Memory B cell (primary cell): ENCODE measurements at places on chromosomes 7 and 10.

DNA sequence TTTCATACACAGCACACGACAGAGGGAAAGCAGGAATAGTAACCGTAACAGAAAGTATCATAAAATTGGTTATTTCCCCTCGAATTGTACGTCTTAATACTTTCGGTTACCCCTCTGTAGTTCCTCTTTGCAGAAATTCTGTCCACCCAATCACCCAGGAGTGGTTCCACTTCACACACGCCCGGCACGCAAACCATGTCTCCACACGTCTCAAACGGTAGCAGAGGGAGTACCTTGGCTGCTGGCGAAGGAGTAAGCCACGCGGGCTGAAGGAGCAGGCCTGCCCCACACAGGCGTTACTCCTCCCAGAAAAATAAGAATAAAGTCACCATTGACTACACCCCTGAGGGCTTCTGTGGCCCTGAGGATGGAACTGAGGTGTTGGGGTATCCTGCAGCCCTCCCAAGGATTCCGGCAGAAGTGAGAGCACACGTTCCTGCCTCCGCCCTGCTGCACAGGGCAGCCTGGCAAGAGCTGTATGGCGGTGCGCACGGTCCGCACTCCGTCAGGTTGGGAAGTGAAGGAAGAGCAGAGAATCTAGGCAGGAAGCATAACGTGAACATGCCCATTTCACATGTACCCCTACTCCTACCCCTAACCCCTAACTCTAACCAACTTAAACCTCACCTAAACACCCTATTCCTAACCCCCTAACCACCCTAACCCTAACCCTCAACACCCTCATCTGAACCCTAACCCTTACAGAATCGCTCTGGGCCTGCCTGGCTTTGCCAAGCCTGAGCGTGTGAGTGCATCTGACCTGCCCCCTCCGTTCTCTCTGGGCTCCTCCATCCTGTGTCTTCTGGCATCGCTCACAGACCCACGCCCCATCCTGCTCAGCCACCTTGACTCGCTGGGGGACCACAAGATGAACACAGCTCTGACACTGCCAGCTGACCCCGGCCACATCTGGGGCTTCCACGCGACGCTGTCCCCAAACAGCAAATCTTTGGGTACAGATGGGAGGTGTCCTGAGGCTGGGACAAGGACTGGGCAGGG is 18.2 kb downstream of the GPR146 start:
- DNase-seq: peak; percentile 52

DNA sequence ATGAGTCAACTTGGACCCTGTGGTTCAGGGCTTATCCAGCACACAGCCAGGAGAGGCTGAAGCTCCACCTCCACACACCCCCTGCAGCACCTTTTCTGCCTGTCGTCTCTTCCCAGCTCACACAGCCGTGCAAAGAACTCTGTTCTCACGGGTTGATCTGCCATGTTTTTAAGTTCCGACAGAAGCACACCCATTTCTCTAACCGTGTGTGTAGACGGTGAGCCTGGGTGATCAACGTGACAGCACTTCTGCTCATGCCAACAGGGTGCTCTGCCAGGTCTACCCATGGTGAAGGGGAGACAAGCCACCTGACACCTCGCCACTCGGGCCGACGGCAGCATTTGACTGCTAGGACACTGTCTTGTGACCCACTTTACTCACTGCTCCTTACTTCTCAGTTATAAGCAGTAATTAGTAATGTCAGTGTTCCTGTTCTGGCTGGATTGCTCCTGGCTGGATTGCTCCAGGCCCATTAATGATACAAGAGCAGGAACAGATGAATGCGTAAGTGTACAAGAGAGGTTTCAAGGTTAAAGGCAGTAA is 90.5 kb downstream of the RNF216 start:
- no peak for DNase-seq

GRCh38 chr10:5915451-5915850 is 25.4 kb downstream of the FBH1 start:
- no peak for DNase-seq

- no peak for DNase-seq
Measured at GRCh38 chr10:47056247-47056510, 145.0 kb downstream of the PTPN20 start.

DNA sequence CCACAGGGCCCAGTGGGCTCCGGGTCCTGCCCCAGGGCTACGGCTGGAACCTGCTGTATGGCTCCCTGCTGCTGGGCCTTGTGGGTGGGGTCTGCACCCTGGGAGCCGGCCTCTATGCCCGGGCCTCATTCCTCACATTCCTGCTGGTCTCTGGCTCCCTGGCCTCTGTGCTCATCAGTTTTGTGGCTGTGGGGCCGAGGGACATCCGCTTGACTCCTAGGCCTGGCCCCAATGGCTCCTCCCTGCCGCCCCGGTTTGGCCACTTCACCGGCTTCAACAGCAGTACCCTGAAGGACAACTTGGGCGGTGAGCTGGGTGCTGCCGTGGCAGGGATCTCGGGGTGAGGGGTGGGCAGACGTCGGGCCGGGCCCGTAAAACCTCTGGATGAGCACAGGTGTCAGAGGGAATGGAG is 4.4 kb downstream of the SLC12A9 start:
- no peak for DNase-seq

- no peak for DNase-seq
Measured at GRCh38 chr10:16384021-16384420, 52.8 kb upstream of the PTER start.

DNA sequence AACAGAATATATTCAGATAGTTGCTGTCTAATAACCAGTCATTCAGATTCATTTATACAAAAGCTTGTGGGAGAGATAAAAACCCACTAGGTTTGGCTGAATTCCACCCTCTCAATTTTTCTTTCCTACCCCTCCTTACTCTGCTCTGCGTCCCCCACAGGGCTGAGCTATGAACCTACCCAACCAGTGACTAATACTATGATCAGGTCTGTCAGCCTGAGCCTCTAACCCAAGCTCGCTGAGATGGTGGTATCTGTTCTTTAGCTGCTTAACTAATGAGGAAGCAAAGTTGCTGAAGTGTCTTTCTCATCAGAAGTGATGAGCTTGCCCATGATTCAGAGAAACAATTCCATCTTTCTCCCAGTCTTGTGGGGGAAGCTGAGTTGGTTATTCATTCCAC is 248.7 kb upstream of the GPR26 start:
- no peak for DNase-seq

DNA sequence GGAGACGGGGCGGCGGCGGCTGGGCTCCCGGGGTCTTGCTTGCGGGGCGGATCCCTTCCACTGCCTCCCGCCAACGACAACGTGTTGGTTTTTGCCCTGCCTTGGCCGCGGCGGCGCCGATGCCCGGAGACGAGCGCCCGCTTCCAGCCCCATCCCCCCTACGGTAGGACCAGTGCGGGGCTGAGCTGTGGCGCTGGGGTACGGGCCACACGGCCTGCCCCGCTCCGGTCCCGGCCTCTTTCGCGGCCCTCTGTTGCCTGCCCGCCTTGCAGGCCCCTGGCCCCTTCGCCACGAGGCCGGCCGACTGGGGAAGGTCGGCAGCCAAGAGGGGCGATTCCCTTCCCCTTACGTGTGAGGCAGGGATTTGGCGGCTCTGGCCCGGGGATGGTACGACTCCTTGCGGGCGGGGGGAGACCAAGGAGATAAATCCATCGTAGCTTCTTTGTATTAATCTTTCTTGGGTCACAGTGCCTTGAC is 488 bp downstream of the EIF4H start:
- no peak for DNase-seq

GRCh38 chr10:43960981-43961380 is 312.3 kb upstream of the ZNF32 start:
- no peak for DNase-seq

- no peak for DNase-seq
Measured at GRCh38 chr7:146412781-146413180, 296.2 kb downstream of the CNTNAP2 start.

- DNase-seq: no peak
Measured at GRCh38 chr10:85548034-85548433, 818.6 kb downstream of the GRID1 start.

GRCh38 chr7:27185013-27185853 is at the start of gene HOXA11:
HOXA11 (minus strand) TSS chr7:27185232; CDS start chr7:27185144, 88 bp downstream.
- no peak for DNase-seq

GRCh38 chr10:11004144-11005077 is 13.3 kb upstream of the CELF2 start:
- no peak for DNase-seq

- DNase-seq: no peak
Measured at GRCh38 chr7:112172870-112173567, 33.2 kb downstream of the DOCK4 start.

DNA sequence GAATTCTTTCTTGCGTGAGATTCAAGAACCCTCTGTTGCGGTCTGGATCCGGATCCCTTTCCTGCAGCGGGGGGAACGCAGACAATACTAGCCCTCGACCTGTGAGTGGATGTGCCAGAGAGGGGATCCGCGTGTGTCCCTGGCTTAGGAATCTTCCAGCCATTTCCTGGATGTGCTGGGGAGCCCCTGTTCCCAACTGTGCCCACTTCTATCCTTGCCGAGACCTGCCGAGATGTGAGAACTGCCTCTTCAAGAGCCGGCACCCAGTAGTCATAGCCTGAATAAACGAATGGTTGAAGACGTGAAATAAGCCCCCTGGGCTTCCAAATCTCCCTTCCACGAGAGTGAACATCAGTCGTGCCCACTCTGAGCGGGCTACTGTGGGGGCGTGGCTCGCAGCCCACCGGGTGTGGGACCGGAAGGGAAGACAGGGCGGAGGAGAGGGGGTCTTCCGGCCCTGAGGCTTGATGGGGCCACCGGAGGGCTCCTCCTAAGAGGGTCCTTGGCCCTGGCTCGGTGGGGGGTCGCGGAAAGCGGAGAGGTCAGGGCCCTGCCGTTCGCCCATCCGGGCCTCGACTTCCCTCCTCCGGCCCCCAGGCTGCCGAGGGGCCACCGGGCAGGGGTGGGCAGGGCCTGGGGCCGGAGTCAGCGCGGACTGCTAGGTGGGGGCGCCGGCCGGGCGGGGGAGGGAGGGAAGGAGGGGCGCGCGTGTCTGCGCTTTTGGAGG is 1.3 kb upstream of the CCDC136 start:
- DNase-seq: no peak

DNA sequence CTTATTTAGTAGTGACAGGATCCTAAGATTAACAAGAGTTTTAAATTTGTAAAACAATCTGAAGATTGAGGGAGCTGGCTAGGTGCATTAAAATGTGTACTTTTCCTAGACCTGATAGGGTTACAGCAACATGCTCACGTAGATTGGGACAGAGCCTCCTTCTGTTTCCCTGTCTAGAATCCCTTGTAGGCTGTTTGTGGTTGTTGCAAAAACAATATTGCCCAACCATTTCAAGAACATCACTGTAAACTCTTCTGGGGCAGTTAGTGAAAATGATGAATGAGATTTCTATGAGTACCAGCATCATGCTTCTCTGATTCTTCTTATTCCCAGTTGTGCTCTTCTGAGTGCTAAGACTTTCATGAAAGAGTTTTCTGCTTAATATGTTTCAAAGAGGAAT is 14.7 kb upstream of the CPED1 start:
- DNase-seq: no peak

- no peak for DNase-seq
Measured at GRCh38 chr10:625333-625696, 64.2 kb downstream of the DIP2C start.

- DNase-seq: no peak
Measured at GRCh38 chr10:3606309-3606708, 178.7 kb downstream of the KLF6 start.

- DNase-seq: no peak
Measured at GRCh38 chr10:86443069-86443468, 76.5 kb upstream of the GRID1 start.

- no peak for DNase-seq
Measured at GRCh38 chr7:115704884-115705283, 325.7 kb downstream of the TFEC start.

- no peak for DNase-seq
Measured at GRCh38 chr7:28818996-28819395, 139.1 kb downstream of the TRIL start.

DNA sequence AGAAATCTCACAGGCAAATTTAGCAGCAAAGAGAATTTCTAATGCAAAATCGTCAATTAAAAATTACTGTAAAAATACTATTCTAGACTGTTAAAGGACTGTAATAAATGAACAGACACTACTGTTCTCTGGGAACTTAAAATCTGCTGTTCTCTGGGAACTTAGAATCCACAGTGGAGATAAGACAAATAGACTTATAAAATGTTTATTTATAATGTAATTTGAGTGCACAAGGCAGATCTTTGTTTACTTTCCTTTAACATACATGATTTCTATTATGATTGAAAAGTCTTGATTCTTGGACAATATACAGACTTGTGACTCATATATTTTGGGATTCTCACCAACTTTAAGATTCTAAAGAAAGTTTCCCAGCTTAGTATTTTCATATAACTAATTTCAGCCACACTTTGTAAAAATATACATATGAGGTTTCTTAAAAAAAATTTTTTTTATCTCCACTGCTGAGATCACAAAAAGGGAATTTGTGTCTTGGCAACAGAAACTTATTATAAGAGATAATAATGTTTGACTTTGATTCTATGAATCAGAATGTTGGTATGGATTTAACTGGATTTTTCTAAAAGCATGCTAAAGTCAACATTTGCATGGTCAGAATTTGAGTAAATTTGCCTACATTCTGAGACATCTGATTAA is 166.3 kb upstream of the RHOBTB1 start:
- no peak for DNase-seq

- DNase-seq: no peak
Measured at GRCh38 chr7:37289367-37289766, 159.3 kb downstream of the ELMO1 start.

DNA sequence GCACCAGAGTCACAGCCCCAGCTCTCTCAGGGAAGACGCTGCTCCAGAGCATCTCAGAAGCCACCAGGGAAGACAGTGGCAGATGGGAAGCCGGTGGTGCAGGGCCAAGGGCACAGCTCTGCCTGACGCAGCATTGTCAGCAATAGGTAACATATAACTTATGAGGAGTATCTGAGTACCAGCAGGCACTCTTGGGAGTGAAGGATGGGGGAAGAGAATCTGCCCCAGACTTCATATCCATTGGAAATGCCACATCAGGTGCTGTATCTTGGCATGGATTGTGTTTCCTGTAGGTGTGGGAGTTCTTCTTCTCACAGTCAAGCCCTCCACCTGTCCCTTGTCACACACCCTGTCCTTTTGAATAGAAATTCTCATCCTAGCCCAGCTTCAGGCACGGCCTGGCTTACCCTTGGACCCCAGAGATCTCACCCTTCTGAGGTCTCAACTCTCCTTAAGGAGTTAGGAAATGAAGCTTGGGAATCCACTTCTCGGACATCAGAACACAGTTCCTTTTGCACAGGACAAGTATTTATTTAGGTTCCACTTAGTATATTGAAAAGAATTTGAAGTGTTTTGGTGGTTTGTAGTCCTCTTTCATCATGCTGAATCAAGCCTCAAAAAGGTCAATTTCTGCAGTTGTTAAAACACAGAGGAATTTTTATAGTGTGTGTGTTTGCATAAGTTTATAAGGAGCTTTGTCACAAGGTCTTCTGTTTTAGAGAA is 9.9 kb downstream of the EPDR1 start:
- DNase-seq: no peak

DNA sequence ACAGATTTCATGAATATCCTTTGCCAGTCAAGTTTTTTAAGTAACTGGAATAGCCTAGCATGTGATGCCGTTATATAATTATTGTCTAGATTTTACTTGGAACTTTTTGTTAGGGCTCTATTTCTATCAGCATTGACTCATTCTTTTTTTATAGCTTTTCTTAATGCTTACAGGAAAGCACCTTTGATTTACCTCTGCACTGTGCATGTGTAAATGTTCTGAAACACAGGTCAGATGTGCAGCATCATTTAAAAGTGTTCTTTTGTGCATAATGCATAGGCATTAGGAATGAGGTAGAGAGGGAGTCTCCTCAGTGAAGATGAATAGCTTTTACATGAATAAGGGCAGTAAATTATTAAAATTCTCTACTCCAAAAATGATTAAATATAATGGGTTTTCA is 669.3 kb upstream of the MBL2 start:
- DNase-seq: no peak
